ENCODE measurements at places on chromosomes 7 and 10.

- DNase-seq: no peak
Measured at GRCh38 chr7:124089621-124090020, 56.8 kb upstream of the TMEM229A start.

DNA sequence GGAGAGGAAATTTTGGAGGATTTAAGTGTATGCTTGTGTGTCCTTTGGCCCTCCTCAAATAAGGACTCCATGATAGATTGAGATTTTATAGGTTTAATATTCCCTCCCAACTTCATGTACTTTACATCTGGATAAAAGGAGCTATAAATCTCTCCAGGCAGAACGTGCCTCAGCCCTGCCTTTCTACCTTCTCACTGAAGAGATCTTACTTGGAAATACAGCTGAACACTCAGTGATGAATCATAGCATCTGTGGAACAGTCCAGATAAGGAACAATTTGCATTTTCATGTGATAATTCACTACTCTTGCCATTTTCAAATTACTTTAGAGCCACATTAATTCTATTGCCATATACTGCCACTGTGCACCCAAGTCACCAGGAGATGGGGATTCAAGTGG is 364.6 kb upstream of the PODXL start:
- no peak for DNase-seq

DNA sequence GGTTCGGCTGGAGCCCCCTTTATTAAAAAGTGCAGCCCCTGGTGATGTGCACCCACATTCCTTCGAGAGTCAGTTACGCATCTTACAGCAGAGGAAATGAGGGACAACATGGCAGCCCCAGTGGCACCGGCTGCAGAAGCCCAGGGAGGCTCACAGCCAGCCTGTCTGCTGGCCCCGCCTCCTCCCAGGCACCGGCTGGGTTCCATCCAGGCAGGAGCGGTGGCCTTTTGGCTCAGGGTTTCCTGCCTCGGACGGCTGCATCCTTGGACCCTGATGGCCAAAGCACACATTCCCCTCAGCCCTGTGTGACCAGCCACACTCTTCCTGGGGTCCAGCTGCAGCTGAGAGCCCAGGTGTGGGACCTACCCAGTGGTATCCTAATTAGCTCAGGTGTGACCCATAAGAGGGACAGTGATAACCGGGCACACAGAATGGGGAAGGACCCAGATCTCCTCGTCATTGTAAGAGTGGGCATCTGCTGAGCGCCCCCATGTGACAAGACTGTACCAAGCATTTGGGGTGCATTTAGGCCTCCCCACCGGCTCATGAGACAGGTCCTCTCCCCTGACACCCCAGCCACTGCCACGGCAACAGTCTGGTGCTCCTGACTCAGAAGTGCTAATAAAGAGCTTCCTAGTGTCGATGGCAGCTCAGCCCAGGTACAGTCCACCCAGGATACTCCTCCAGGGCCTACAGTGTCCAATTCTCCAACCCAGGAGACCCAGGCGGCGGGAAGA is 63.3 kb upstream of the CHST15 start:
- no peak for DNase-seq

DNA sequence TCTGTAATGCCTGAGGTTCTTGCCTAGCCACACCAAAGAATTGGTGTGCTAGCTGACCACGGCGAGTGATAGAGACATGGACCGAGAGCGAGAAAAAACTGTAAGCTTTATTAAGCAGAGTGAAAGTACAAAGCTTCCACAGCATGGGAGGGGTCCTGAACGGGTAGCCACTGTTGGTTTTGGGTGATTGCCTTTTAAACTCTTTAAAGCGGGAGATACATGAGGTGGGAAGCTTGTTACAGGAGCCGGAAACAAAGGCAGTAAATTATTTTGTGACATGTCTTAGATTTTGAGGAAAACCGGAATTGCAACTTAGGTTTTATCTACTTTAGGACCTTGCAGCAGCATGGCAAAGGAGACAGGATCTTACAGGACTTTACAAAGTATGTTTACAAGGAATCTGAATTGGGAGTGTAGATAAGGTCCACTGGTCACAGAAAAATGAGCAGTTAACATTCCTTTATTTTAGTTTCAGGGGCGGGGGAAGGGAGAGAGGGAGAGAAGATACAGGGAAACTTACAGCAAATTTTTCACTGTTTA is 252.7 kb upstream of the MBL2 start:
- DNase-seq: no peak

DNA sequence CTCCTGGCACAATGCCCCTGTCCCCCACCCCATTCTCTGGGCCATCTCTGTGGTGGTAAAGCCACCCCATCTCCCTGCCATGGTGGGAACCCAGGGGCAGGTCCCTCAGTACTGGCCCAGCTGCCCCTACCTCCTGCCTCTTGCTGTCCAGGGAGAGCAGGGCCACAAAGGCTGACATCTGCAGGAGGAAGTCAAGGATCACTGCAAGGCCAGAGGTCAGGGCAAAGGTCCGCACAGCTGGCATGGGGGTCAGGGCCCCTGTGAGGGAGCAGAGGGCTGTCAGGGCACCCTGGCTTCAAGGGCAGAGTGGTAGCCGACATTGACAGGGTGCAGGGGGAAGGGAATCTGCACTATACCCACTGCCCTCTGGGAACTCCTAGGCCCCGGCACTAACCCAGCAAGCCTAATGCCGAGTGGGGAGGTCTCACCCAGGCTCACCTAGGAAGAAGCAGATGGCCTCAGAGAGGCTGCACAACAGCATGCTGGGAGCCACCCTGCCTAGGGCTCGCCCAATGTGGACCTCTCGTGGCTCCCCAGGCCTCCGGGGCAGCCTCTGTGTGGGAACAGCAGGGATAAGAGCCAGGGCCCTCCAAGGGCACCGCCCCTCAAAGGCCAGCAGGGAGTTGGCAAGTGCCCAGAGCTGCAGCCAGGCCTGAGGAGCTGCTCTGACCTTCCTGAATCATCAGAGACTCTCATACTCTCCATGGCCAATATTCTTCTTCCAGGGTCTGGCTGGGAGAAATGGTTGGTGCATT is 7.7 kb downstream of the NPC1L1 start:
- no peak for DNase-seq

DNA sequence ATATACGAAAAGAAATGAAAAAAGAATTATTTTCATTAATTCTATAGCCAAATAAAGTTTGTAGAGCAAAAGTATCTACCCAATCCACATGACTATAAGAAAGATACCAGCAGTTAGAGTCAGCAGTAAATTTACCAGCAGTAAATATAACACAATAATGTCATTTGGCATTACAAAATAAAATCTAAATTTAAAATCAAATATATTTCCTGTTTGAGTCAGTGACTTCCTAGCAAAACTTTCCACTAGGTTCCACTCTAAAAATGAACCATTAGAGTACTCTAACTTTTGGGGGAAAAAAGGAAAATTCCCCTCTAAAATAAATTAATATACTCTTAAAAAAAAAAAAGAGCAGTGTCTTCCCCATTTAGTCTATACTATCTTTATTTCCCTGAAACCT is 144.8 kb downstream of the CPEB3 start:
- no peak for DNase-seq

DNA sequence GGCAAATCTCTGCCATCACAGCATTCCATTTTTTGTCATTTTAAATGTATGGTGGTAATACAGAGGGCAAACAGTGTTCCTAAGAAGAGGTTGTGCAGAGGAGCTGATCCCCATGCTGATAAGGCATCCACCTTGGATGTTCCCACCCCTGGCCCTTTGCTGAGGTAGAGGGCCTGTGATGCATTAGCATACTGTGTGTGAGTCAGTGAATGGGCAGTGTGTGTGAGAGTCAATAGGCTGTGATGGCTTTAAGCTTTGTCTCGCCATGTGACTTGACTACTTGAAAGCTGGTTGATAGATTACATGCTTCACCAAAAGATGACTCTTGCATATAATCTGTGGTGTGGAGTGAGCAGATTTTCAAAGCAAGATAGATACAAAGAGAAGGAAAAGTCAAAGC is 81.3 kb downstream of the INSYN2A start:
- DNase-seq: no peak

DNA sequence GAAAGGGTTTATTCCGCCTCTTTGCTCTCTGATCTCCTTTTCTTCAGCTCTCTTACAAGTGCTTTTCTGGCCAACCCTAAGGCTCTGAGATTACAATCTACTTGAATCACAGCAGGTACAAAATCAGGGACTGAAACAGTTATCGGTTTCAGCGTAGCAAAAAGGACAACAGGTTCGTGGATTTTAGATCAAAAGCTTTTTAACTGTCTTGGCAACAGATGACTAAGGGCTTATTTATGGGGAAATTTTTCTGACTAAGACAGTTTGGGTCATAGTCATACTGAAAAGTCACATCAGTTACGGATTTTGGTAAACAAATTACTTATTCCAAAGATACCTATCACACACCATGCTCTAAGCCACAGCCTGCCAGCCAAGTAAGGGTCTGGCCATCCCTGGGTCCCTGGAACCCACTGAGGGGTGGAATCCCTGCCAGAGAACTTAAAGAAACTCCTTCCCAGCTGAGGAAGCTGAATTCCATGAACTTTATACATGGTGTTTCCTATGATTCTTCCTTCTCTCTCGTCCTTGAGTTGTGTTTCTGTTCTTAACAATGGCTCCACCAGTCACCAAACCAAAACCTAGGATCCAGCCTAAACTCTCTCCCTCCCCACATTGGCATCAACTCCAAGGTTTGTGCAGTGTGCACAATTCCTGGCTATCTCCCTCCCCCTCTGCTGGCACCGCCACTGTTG is 169.3 kb downstream of the FAM107B start:
- no peak for DNase-seq

DNA sequence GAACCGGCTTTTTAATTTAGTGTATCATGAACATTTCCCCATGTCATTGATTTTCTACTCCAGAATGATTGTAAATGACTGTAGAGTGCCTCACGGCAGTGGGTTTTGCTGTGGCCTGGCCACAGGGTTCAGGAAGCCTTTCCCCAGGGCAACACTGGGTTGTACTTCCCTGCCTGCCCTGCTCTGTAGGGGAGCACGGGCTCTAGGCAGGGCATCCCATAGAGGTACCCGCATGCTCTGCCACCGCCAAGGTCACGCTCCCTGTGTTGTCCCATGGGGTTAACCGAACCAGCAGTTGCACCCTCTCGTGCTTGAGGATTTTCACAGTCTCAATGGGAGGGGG is 63.8 kb downstream of the BPGM start:
- no peak for DNase-seq

GRCh38 chr10:44171765-44172164 is 213.1 kb downstream of the CXCL12 start:
- DNase-seq: no peak

GRCh38 chr7:128104108-128104742 is 73.0 kb upstream of the LRRC4 start:
- DNase-seq: peak; percentile 26

- DNase-seq: no peak
Measured at GRCh38 chr10:110790913-110791506, 80.7 kb upstream of the PDCD4 start.

DNA sequence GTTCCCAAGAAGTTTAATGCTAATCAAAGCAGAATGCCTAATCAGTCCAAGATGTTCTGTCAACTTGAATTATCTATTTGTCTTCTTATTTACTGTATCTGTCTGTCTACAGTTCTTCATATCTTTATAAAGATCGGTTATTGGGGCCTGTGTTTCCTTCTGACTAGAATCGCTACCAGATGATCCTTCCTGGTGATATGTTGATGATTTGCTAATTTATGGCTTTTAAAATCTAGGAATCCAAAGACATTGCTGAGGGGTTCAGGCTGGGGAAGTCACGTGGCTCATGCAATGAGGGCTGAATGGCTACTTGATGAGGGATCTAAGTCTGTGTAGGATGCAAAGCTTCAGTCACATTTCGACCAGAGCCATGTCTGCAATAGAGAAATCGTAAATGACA is 536.3 kb downstream of the KCNMA1 start:
- no peak for DNase-seq

DNA sequence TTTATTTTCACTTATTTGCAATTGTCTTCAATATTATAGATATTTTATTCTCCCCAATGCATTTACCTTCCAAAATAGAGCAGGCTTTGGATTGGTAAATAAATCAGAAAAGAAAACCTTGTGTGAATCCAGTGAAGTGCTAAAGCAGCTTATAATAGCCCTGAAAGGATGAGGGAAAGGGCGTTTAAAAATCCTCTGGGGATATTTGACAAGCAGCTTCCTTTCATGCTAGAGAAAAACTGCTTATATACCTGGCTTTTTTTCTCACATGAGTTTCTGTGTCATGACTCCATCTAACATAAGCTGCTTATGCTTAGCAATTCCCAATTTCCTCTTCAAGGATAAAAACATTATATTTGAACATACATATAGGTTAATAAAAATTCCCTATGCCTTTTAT is 221.6 kb upstream of the SEMA3E start:
- DNase-seq: no peak

DNA sequence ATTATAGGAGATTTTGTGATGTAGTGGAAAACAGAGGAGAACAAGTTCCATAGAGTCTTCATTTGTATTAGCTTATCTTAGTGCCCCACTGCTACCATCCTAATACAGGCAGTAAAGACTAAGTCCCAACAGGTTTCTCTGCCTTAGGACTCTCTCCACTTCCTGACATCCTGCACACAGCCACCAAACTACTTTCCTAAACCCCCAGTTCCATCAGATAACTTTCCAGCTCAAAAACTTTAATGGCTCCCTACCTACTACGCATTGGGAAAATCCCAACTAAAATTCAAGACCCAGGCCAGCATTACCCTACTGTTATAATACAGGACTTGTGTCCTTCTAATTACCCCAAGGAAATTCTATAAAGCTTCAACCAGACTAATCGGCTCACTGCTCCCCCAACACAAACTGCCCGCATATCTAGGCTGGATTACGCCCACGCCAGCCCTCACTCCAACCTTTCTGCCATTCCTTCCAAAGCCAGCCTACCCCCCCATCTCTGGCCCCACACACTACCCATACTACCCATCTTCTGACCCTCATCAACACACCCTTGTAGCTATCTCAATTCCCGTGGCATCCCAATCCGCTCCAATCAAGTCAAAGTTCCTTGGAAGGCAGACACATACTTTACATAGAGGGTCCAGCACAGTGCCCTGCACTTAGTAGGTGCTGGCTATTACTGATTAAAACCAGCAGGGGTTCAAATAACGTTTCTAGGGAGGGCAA is 1.4 kb downstream of the IDE start:
- no peak for DNase-seq

DNA sequence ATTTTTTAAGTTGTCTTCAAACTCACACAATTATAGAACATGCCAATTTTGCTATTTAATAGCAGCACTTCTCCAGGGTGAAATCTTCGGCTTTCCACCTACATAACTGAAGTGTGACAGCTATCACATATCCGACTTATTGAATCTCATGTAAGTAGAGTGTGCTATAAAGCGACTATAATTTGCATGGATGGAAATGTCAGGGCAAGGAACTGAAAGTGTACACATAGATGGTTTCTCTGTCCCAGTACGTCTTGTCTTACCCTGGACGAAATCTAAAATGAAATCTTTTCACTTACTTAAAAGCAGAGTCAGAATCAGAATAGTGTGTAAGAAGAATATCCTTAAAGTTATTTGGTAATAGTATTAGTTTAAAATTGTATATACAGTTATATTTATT is 132.3 kb downstream of the THSD7A start:
- DNase-seq: no peak

DNA sequence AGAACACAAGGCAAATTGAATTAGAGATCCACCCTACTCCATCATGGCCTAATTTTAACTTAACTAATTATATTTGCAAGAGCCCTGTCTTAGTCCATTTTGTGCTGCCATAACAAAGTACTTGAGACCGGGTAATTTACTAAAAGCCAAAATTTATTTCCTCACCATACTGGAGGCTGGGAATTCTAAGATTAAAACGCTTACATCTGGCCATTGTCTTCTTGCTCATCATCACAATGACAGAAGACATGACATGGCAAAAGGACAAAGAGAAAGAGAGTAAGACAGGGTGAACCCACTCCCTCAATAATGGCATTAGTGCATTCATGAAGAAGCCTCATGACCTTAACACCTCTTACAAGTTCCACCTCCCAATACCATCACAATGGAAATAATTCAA is 1068.6 kb downstream of the DNAJB9 start:
- no peak for DNase-seq
